ENCODE measurements at places on chromosomes 7 and 10.

DNA sequence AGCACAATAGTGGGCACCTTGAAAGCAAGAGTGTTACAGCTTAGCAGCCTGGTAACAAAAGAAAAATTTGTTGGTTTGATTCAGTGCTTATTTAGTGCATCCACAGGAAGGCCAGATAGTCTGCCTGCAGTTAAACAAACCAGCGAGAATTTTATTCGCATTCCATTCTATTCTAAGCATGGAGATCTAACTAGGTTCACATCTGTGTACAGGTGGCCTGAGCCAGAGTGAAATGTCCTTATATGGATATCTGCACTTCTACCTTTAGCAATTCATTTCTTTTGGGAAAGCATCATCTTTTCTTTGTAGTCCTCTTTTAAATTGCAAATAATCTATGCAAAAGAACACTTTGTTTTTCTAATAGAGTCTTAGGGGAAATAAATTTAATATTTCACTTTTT lies 659.0 kb upstream of the FZD8 start:
- no peak for DNase-seq

DNA sequence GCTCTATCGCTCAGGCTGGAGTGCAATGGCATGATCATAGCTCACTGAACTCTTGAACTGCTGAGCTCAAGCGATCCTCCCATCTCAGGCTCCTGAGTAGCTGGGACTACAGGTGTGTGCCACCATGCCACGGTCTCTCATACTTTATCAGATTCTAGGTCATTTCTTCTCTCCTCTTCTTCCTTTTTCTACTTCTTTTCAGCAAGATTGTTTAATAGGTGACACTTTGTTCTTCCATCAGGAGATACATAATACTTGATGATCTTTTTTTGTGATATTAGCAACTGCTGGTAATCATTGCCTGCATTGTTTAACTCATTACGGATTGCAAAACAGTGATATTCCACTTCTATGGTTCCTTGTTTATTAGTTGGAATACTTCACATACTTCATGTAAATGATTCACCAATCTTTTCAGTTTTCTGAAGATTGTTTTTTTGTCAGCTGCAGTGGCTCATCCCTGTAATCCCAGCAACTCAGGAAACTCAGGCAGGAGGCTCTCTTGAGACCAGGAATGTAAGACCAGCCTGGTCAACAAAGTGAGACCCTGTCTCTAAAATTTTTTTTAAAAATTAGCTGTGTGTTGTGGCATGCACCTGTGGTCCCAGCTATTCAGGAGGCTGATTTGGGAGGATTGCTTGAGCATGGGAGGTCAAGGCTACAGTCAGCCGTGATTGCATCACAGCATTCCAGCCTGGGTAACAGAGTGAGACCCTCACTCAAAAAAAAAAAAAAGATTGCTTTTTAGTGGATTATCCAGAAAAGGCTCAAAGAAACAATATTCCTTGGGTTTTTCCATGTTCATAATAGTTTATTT lies 36.2 kb upstream of the CHST3 start:
- no peak for DNase-seq

DNA sequence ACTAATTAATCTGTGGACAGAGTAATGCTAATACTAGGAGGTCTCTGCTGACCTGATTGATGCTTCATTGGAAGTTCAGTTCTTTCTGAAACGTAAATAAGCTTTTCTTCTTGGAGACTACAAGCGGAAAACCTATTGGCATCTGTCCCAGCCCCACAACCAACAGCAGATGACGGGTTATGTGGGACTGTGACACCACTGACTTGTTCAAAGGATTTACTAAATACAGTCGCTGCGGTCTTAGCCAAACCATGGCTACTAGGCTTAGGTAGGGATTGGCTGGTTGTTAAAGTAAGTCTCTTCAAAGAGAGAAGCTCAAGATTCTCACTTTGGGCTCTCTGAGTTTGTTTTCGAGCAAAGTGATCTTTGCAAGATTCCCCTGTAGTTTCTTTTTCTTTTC lies 68.3 kb downstream of the HYCC1 start:
- DNase-seq = no peak

DNA sequence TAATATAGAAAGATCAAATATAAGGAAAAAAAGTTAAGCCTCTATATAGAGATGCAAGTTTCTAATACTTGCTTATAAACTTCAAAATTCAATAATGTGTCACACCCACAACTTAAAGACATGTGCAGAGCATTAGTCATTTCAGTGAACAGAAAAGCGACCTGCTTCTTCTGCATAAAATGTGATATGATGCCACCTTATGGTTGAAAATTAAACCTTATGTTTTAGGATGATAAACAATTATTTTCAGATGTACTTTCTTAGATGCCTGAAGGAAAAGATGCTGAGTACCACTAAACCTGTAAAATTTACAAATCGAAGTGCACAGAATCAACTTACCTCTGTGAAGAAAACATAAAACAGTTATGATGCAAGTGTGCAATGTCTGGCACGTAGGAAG lies 96.0 kb downstream of the MTERF1 start:
- DNase-seq = no peak

DNA sequence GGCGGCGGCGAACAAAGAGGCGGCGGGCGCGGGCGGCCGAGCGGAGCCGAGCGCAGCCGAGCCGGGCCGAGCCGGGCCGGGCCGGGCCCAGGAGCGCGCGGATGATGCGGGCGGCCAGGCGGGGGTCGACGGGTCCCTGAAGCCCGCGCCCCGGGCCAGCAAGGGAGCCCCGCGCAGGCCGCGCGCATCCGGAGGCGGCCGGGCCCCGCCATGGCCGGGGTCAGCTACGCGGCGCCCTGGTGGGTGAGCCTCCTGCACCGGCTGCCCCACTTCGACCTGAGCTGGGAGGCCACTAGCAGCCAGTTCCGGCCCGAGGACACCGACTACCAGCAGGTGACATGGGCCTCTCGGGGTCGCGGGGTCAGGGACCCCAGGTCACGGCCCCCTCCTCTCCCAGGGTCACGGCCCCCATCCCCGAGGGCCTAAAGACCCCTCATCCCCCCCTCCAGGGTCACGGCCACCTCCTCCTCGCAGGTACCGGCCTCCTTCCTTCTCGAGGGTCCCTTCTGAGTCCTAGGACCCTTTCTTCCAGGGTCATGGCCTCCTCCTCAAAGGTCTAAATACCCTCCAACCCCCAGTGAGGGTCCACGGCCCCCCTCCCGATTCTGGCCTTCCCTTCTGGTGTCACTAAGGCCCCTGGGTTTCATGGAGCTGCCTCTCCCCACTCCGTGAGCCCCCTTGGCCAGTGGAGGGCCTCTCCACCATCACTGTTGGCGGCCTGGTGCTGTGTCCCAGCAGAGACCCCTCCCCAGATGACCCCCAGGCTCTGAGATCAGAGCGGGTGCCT lies at the start of gene TTYH3:
TSS of gene TTYH3 (plus strand) at position 41 of the 787 bp plus-strand sequence. CDS start at position 211, 170 bp downstream.
- DNase-seq = no peak

- DNase-seq = no peak
Measured at GRCh38 chr7:977326-978048, 2.1 kb upstream of the COX19 start.

- no peak for DNase-seq
Measured at GRCh38 chr10:56329961-56330360, 31.1 kb downstream of the ZWINT start.

- no peak for DNase-seq
Measured at GRCh38 chr10:129411393-129411705, 55.7 kb upstream of the MGMT start.

DNA sequence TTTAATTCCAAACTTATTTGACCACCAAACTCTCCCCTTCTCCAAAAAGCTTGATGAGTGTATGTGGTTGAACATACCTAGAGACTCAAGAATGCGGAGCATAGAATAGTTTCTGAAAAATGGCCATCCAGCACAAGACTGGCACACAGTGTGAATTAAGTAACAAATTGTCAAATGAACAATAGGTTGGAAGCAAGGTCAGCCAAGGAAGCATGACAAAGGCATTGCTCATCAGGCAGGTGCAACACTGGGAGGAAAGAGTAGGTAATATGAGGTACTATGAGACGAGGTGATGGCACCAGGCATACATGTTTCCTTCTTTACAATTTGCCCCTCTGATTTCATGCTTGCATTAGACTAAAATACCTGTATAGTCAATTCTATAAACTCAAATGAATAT lies 73.7 kb downstream of the DKK1 start:
- no peak for DNase-seq

- DNase-seq = no peak
Measured at GRCh38 chr10:80186364-80187012, 18.8 kb downstream of the ANXA11 start.

- no peak for DNase-seq
Measured at GRCh38 chr7:159281573-159281972, 136.9 kb upstream of the VIPR2 start.

DNA sequence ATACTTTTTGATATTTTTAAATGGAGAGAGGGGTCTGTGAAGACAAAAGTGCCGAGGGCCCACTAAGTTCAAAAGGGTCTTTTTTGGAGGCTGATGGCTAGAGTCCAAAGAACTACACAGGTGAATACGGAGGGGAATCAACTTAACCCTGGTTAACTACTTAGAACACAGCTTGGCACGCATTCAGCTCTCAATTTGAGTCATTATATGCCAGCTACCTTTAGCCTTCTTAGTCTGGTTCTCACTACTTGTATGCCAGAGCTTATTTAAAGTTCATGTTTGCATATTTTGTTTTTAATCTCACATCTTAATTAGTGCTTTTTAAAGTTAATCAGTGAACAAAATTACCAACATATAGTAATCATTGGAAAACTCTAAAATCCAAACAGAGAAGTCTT lies 80.8 kb downstream of the VWDE start:
- DNase-seq = no peak

DNA sequence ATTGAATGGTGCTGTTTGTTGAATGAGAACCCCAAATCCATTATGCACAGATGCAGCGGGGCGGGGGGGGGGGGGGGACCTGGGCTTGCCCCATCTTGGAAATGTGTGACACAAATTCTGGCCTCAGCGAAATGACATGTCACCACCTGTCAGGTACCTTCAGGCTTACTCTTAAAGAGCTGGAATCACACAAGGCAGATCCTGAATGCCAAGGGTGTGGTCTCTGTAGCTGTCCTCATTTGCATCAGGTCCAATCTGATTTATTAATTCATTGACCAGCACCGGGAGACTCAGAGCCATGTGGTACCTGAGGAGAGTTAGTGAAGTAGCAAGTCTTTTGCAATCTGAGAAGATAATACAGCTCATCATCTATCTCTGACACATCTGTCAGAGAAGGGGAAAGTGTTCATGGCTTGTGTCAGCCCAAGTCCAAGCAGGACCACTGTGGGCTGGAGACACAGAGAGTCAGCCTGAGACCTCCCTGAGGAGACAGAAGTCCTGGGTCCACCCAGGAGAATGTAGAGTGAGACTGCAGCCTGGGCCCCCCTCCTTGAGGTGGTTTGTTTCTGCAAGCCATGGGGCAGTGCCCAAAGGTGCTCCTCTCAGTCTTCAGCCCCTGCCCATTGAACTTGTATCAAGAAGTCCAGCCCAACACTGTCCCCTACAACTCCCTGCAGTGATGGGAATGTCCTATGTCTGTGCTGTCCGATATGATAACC lies 46.7 kb downstream of the ADCYAP1R1 start:
- DNase-seq = no peak

DNA sequence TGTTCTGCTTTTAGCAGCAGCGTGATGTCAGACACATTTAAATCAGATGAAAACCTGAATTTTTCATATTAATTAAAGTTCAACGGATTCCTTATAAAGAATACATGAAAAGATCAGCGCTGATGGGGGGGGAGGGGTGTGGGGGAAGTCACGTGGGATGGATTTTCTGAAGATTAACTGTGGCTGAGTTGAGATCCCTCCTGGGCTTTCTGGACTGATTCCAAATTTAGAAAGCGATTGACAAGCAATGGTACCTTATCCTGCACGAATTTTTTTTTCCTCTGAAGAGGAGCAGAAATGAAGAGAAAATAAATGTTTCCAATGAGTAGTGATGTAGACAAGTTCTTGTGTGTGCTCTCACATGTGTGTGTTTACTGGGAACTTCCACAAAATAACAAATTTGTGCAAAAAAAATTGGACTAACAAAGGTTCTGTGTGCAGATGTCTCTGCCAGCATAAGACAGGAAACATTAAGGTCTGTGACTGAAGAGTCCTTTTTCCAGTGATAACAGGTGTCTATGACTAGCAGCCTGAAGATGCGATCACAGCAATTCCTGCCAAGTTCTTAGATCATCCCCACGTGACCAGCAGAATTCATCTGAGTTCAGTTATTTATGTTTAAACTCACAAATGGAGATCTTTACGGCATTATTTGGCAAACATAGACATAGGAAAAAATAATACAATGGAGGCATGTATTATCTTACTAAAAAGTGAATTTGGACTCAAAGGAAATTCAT lies 585.2 kb upstream of the CELF2 start:
- DNase-seq = no peak

DNA sequence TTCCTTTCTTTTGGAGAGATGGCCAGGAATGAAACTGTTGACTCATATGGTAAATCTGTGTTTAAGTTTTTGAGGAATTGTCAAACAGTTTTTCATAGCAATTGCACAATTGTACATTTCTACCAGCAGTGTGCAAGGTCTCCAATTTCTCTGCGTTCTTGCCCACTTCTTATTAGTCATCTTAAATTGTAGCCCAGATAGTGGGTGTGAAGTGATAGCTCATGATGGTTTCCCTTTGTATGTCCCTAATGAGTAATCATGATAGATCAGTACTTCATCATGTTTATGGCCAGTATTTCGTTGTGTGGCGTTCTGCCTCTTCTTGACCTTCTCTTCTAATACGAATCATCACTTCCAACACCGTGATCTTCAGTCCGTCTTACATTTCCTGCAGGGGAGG lies 136.3 kb downstream of the DOCK1 start:
- no peak for DNase-seq

DNA sequence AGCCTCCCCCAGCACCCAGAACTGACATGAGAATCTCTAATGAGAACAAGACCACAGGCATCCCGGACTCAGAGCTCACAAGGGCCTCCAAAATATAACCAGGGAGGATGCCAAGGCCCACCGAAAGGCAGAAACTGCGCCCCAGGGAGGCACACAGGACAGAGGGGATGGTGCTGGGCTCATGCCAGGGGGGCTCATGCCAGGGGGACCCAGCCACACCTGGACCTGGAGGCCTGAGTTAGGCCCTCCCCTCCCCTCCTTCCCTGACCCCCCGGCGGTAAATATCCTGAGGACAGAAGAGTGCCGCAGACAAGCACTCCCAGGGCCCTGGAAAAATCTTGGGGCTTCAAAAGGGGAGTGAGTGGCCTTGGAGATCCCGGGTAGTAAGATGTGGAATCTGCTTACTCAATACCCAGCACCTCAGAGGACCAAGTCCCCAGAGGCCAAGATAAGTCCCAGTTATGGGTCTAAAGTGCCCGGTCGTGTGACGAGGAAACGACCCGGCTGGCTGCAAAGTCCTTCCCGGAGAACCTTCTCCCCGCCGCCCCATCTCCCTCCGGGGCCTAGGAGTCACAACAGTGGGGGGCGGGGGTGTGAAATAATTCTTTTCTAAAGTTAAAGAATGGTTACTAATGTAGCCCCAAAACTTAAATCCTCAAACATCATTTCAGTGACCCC lies 11.9 kb downstream of the PDGFA start:
- no peak for DNase-seq

DNA sequence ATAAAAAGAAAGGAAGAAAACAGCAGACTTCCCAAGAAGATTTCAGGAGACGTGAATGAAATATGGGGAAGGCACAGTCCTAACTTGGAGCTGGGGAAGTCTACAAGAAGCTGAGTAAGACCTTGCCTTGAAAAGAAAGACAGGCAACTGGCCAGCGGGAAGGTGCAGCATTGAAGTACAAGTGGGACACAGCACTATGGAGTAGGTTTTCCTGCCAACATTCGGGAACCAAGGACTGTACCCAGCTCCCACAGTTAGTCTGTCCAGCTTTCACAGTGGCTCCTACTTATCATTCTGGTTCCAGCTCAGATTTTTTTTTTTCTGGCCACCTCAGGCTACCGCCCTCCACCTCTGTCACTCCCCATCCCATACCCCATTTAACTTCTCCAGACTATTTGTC lies 10.0 kb downstream of the HPS1 start:
- no peak for DNase-seq
